ENCODE measurements at places on chromosomes 7 and 10.

DNA sequence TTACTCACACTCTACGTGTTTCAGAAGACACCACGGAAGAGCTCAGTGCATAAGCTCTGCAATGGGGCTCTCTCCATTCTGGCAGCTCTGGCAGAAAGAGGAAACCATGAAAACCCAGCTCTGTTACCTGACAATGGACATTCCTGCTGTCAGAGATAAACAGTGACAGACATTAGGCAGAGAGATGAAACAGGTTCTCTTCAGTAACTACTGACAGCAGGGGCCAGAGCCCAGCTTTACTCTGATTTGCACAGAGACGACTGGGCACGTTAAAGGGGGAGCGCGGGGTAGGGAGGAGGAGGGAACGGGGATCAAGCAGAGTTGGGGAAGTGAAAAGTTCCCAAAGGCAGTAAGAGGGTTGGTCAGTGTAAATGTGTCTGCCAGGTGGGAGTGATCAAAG lies 206.1 kb downstream of the RAMP3 start:
- DNase-seq = no peak

- DNase-seq = no peak
Observed at GRCh38 chr10:98076086-98076485, 45.7 kb upstream of the CRTAC1 start.

DNA sequence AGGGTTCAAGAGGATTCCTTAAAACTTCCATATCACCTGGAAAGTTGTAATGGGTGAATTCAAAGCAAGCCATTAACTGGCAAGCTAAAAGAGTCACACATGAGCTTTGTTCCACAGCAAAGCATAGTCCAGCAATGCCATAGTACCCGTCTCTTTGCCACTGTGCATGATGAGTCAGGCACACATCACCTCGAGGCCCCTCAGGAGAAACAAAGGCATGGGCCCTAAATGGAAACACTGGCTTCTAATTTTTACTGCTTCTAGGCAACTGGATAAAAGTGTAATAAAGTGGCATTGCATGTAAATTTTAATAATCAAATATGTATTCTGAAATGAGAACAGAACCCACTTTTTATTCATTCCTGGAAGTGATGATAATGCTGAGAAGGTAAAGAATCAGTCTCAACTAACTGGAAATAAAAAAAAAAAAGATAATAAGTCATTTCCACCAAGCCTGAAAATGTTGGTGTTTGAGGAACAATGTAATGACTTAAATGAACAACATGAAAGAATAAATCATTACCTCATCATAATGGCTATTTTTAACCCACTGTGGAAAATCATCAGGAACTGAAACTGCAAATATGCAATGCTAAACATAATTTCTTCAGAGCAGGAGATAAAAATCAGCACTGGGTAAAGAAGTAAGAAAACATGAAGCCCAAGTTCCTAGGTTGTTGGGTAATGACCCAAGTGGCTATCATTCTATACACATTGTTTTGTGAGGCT lies 104.9 kb downstream of the CDK6 start:
- DNase-seq = peak; percentile 11

DNA sequence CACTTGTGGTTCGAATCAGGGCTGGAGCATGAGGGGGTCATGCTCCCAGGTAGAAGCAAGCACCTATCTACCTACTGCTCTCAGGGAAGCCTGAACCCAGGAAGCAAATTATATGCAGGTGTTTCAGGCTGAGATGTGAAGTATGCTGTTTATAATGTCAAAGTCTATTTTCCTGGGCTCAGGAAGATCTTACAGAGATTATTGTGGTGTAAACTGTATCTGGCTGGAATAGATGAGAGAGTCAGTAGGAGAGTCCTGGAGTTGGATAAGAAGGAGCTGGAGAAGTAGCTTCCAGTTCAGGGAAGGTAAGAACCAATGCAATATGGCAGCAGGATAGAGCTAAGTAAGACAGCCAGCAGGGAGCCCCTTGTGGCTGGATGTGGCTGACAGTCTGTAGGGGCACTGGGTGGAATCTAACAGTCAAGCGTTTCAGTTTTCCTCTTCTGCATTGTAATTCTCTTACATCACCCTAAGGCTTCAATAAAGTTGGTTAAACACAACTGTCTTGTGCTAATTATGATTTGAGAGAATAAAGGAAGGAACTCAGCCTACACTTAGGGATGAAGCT lies 105.9 kb upstream of the EEPD1 start:
- DNase-seq = peak; percentile 53

GRCh38 chr7:130622866-130623265 lies 45.7 kb downstream of the COPG2 start:
- no peak for DNase-seq

DNA sequence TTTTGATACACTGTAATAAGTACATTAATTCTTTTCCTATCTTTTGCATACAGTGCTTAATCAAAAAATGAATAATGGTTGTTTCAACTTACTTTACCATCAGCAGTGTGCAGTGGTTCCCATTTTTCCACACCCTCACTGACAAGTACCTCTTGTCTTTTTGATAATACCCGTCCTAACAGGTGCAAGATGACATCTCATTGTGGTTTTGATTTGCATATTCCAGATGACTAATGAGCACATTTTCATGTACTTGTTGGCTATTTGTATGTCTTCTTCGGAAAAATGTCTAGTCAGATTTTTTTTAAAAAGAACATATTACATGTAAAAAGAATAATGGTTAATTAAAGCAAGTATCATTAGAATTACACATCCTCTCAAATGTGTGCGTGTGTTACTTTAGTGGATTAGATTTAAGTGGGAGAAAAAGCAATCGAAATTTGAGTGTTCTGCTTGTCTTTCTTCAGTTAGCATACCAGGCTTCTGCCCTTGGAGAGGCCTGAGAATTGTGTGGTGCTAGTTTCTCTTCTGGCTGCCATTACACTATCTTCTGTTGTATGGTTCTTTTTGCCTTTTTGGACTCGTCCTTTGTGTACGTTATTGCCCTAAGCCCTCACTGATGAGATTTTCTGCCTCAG lies 291.2 kb downstream of the AUTS2 start:
- DNase-seq = no peak

DNA sequence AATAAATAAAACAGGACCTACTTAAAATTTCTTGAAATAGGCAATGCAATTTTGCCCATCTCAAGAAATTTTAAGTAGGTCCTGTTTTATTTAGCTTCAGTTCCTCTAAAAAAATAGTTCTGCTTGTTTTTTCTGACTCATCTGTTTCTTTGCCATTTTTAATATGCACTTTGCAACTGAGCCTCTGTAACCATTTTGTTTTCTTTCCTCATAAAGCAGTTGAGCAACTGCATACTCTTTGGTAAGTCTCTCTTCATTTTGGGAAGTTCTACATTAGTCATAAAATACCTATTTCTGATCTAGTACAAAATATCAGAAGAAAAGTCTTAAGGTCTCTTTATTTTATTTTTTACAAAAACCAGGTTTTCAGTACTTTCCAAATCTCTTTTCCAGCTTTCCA lies 18.0 kb downstream of the TAS2R40 start:
- peak; percentile 86 for DNase-seq

DNA sequence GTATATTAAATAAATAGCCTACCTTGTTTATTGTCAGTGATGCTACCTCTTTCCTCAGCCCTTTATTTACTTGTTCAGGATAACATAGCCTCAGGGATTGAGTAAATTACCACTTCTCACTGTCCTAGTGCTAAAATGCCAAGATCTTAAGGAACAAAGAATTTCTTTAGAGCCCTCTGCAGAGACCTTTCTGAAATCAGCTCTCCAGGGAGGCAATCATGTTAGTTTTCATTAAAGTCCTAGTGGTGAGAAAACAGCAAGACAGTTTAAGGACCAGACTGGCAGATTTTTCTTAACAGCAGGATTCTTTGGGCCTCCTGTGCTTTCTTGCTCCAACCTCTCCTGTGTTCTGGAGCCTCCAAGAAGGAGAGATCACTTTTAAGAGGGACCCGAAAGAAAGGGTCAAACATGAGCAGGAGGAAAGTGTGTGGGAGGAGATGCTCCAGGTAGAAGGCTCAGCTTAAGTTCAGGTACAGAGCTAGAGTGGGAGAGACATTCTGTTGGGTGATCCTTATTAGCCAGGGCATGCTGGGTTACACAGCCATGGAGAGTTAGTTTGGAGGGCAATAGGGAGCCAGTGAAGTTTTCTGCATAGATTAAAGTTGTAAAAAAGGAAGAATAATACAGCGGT lies 1.2 kb upstream of the PLCE1 start:
- DNase-seq = no peak

DNA sequence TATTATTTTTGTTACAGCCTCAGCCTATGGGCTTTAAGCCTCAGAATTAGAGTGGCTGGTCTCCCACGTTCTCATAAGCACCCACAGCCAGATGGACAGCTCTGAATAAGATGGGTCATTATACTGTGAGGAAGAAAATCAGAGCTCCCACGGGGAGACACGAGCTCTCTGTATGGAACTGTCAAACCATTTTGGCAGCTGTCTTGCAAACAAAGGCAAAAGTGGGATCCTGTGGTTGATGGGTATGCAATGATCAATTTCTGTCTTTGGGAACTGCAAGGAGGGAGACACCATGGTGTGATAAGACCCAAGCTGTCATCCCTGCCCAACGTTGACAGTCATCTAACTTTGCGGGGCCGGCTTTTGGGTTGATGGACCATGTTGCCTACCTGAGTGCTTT lies 614.3 kb downstream of the TYW1 start:
- DNase-seq = no peak

GRCh38 chr10:83725567-83725966 lies 413.7 kb upstream of the GHITM start:
- no peak for DNase-seq

DNA sequence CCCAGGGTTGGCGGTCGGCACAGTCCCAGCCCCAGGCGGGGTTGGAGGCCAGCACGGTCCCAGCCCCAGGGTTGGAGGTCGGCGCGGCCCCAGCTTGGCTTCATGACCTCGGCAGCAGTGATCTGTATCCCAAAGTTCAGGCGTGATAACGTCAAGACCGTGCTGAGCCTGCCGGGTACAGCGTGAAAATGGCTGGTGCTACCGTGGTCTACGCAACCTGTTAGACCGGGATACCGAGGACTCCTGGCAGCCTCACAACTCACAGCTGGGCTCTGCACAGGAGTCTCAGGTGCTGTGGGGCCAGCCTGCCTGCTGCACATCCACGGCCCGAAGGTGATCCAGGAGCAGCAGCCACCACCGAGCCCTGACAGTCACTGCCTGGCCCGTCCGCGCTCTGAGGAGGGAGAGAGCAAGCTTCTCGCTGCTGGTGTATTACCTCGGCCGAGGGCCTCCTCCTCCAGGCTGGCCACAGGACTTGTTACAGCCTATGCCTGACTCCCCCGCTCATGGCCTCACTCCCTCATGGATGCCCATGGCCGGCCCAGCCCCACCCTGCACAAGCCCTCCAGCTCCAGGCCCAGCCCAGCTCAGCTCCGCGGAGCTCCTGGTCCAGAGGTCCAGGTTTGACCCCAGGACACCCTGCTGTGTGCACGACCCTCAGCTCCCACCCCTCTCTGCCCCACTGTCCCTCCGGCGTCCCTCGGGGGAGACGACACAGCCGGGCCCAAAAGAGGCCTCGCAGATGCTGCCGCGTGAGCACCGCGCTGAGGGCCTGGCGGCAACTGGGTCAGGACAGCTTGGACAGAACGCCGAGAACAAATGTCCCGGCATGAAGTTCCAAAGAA lies 156.0 kb downstream of the ELFN1 start:
- no peak for DNase-seq

GRCh38 chr10:88792661-88793060 lies 9.9 kb upstream of the LIPM start:
- no peak for DNase-seq

DNA sequence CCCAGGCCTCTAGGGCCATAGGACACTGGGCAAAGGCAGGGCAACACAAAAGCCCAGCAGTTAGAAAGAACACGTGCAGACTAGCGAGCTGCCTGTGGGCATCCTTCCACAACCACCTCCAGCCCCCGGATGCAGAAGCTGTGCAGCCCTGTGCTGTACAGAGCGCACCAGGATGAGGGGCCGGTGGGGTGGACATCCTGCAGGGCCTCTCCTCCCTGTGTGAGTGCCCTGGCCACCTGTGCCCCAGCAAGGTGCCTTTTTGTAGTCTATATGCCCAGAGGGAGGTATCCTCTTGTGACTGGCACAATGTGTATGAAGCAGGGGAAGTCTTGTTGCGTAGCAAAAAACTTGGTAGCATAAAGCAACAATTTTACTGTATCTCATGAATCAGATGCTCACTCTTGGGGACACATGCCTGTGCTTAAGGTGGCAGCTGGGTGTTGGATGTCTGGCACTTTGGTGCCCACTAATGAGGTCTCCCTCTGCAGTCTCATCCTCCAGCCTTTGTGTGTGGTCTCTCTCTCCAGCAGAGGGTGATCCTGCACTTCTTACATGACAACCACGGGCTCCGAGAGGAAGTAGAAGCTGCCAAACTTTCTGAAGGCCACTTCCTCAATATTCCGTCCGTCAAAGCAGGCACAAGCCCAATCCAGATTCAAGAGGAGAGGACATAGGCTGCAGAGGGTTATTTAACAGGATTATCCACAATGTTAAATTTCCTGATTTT lies 8.7 kb downstream of the NCAPG2 start:
- DNase-seq = peak; percentile 8

DNA sequence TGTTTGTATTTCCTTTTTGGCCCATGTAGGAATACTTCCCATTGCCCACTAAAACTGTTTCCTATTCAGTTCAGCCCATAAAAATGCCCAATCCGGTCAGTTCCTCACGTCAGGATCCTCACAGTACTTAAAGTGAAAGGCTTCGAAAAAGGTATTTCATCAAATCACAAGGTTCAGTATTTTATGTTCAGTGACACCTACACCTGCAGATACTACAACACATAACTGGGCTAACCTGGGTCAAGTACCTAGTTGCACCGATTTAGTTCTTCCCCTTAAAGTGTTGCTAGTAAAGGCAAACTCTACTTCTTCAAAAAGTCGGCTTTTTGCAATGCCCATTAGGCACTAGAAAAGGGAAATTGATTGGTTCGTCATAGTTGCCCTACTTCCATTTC lies 1.1 kb downstream of the SNX13 start:
- no peak for DNase-seq

- DNase-seq = no peak
Observed at GRCh38 chr7:379456-380138, 89.6 kb downstream of the FOXL3 start.

DNA sequence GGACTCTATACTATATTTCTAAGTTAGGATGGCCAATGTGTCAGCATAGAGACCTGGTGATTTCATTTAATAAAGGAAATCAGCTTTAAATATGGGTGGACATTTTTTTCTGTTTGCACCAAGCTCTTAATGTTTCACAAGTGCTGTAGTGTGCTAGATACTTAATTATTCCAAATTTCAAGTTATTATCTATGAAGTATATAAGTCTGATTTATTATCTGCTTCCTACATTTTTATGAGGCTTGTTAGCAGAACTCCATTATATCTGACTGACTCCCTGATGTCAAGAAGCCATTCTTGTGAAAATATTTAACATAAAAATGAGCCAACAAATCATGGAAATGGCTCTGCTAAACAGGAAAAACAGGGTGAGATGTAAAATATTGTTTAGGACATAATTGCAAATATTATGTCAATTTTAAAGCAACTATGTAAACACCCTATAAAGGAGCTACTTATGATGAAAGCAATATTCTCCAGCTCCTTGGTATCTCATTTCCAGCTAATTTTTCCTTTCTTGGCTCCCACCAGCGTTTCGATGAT lies 1415.2 kb downstream of the GATA3 start:
- DNase-seq = no peak

Data from SIG-M5 (cell line).